ENCODE measurements at places on chromosomes 5 and 9. TPM values are rescaled to one million over a fixed set of nuclear protein-coding genes. Genes with fewer than 3 reads are reported as not detected.

DNA sequence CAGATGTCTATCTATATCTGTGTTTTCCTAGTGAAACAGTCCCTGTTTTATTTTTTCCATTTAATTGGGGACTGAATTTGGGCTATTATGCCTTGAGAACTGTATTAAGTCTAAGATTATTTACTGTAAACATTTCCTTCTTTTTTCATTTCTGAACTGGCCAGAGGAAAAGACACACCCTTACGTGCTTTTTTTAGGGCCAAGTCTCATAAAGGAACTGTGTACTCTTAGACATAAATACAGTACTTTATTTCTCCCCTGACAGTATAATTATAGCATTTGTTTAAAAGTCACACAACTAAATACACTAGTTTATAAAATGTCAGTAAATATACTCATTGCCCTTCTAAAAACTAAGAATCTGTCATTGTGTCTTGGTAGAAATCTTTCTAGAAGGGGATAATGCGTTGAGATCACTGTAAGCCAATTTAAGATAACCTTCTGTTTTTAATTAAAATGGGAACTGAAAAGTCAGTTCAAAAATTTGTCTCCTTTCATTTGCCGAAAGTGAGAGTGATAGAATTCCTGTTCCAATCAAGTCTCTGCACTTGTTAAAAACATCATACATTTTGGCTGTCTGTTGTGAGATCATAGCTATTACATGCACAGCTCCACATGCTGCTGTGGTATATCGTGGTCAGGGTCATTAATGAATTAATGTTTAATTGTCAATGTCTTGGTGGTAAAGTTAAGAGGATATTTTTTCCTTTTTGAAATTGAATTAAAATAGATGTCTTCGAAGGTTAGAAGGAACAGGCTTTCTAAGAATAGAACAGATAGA, 132.1 kb downstream of the FOCAD start:
- DNase-seq = no peak

DNA sequence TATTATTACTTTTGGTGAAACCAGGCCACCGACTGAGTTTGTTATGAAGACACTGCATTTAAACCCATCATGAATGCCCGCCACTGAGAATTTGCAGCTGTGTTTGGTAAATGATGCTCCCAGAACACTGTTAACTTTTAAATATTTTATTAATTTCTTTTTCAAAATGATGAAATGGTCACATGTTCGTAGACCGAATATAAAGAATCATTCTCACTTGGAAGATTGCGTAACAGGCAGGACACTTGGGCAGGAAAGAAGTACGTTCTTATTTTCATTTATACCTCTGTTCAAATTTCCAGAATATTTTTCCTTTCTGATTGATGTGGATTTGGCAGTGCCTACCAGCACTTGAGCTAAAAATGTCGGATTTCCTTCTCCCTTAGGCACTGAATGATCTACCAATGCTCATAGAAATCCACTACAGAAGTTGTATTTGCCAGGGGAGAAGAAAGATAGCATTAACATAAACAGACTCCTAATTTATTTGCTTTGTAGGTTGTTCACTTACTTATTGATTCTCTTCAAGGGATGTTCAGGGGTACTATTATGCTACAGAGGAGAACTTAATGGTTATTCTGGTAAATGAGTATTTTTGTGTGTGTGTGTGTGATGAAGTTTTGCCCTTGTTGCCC, 13.8 kb downstream of the CYFIP2 start:
- no peak for DNase-seq

DNA sequence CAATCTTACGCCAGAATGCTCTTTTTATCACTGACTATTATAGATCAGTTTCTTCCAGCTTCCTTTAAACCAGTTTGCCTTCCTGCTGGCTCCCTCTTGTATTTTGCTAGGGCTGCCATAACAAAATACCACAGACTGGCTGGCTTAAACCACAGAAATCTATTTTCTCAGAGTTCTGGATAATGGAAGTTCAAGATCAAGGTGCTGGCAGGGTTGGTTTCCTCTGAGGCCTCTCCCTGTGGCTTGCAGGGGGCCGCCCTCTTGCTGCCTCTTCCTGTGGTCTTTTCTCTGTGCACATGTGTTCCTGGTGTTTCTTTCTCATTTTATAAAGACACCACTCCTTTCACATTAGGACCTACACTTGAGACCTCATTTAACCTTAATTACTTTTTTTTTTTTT, 6.8 kb upstream of the FXN start:
- DNase-seq = no peak

DNA sequence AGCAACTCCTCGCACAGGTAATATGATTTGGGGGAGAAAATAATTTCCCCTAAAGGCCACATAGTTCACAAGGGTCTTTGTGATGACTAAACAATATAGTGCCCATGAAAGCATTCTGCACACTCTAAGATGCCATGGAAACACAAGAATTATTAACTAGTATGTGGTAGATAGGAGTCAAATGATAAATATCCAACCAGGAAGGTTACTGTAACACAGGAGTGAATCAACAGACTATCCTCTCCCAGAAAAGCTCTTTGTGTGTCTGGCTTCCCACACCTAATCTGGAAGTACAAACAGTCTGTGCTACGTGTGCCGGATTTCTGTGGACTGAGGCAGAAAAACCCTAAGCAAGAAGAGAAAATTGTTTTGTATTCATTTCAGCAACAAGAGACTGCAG, 70.0 kb downstream of the OTP start:
- no peak for DNase-seq

GRCh38 chr5:119453040-119453373, 710 bp downstream of the HSD17B4 start:
- DNase-seq = no peak

GRCh38 chr5:167574464-167574863, 717.0 kb upstream of the WWC1 start:
- no peak for DNase-seq

DNA sequence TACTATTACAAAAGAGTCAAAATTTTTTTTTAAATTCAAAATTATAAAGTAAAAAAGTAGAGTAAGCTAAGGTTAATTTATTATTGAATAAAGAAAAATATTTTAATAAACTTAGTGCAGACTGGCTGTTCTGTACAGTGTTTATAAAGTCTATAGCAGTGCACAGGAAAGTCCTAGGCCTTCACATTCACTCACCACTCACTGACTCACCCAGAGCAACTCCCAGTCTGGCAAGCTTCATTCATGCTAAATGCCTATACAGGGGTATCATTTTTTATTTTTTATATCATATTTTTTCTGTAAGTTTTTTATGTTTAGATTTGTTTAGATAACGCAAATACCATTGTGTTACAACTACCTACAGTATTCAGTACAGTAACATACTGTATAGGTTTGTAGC, 700.7 kb upstream of the GRAMD2B start:
- no peak for DNase-seq

GRCh38 chr9:133470427-133470924, 8.4 kb downstream of the SLC2A6 start:
- no peak for DNase-seq

DNA sequence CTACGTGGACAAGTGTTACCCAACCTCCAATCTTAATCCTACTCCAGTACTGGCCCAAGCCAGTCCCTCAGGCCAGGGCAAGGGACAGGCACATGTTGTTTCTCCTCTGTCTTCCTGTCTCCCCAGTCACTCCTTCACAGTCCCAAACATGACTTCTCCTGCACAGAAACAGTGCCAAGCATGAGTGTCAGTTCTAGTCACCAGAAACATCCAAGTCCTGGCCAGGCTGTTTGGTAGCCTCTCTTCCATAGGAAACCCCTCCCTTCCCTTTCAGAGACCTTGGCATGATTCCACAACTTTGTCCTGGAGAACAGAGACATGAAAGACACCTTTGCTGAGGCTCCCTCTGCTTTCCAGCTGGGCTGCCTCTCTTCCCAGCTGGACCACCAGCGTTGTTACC, 56.2 kb upstream of the SLC2A8 start:
- no peak for DNase-seq

GRCh38 chr5:108747111-108747773, 455 bp upstream of the FER start:
- DNase-seq = no peak

DNA sequence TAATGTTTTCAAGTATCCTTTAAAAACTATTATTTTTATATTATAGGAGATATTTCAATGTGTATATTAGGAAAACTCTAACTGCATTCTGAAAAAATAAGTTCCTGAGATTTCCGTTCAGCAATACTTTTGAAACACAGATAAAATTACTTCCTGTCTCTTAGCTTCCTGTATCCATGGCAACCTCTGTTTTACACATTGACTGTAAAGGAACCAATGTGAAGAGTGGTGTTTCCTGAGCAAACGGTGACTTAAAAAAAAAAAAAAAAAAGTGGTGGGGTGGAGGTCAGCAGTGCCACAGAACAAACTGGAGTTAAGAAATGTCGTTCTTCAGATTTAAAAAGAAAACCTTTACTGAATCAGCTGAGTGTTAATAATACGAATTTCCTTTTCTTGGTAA, at the start of gene LRRC70:
TSS of gene LRRC70 (plus strand) at position 280 of the 400 bp plus-strand sequence. CDS start 620 bp downstream, outside the sequence.
- no peak for DNase-seq

DNA sequence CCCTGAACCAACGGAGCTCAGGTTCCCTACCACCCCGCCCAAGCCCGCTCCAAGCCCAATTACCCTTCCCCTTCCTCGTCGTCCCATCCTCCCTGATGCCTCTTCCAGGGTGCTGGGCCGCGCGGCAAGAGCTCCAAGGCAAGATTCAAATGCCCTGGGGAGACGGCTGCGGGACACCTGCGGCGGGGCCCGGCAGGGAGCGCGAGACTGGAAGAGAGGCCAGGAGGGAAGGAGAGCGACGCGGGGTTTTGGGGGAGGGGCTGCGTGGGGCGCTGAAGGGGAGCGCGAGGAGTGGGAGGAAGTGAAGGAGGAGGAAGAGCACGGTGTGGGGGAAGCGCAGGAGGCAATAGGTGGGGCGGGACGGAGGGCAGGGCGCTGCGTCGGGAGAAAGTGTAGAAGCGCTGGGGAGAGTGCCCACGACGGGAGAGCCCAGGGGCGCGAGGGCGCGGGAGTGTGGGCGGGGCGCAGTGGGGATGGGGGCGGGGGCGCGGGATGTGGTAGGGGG, 975 bp upstream of the NXNL2 start:
- DNase-seq = no peak

- DNase-seq = no peak
These were observed 92.2 kb upstream of the MOCS2 start for GRCh38 chr5:53201746-53202145.

GRCh38 chr9:23721466-23721865, 104.6 kb downstream of the ELAVL2 start:
- DNase-seq = no peak

DNA sequence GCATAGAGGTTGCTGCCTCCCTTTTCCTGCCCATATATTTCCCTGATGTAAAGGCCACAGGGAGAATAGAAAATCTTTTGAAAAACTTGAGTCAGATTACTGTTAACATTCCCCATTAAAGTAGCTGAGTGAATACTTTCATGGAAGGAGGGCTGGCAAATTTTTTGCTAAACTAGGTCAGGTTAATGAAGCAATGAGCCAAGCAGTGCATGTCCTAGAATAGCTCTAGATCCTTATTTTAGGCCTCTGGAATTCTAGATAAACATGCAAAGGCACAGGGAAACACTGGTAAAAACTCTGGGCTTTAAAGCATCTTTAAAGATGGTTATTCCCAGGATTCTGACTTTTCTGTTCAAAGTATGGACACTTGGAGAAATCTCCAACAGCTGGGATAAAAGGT, 27.9 kb downstream of the TTC1 start:
- DNase-seq = no peak

GRCh38 chr5:150120062-150120441, 33.7 kb upstream of the CSF1R start:
- DNase-seq = no peak

- DNase-seq = no peak
These were observed 547.3 kb upstream of the ZNF608 start for GRCh38 chr5:125293726-125294125.

DNA sequence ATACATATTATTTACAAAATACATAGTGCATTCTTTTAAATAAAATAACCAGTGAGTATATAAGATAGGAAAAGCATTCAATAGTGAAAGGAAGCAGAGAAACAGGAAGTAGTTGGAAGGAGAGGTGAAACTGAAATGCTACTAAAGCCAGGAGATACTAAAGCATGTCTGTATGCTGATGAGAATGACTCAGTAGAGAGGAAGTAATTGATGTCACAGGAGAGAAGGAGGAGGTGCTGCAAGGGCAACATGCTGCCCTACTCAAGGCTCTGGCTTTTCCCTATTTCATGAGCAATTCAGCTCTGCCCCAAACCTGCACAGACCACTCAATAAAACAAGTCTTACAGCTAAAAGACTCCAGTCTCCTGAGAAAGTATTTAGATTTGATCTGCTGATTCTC, 108.5 kb upstream of the TXNDC8 start:
- DNase-seq = no peak

DNA sequence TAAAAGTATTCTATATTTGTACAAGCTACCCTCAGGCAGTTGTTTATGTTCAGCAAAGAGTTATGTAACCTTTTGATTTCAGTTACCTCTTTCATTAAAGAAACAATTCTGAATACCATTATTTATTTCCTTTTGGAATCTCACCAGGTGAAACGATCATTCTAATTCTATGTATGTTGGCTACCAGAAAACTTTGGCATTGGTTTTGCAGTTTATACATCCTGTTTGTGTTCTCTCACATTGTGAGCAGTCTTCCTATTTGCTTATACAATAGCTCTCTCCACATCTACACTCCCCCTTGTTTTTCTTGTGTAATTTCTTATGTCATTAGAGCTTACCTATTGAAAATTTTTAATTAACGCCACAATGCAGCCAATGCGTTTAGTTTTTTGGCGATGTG, 276.0 kb upstream of the MPDZ start:
- DNase-seq = no peak

SPATA31C1 gene
- not detected for polyA plus RNA-seq

EXOSC3 gene
- polyA plus RNA-seq = 21.8 TPM

PSAT1 gene
- polyA plus RNA-seq = 307 TPM

PCDHGA6 gene
- 4.3 TPM for polyA plus RNA-seq

HSD17B4 gene
- polyA plus RNA-seq = 107 TPM

GABRA6 gene
- not detected for polyA plus RNA-seq

CYSRT1 gene
- 0.58 TPM for polyA plus RNA-seq

CDO1 gene
- polyA plus RNA-seq = 1.8 TPM
